GM23248 (cell line): ENCODE measurements at places on chromosomes 12 and 14. TPM values are rescaled to one million over a fixed set of nuclear protein-coding genes. Genes with fewer than 3 reads are reported as not detected.

Gene KRT85
- total RNA-seq, result not detected in 2 replicates

Gene VWF
- not detected in 2 replicates for total RNA-seq

GRCh38 chr12:38907201-38907923 lies 2.0 kb upstream of the CPNE8 start:
- no peak overlapping the region for H3K27ac ChIP-seq
- peak overlapping the region; percentile 83 for H3K4me3 ChIP-seq
- no peaks in the 10 kb centered on the region for H3K4me1 ChIP-seq
- no peaks in the 10 kb centered on the region for H3K36me3 ChIP-seq

- peaks cover 8% of the 10 kb centered on the region; the same call in 1 of the 2 replicates for H3K4me1 ChIP-seq
- H3K4me3 ChIP-seq, result no peak overlapping the region
- peak; percentile 47 for DNase-seq
- H3K27me3 ChIP-seq, result no peaks in the 10 kb centered on the region
Observed at GRCh38 chr12:29700761-29701481, 82.8 kb downstream of the TMTC1 start.

- H3K36me3 ChIP-seq, result no peaks in the 10 kb centered on the region
- no peak overlapping the region for H3K27ac ChIP-seq
- DNase-seq, result peak; percentile 34
- H3K27me3 ChIP-seq, result no peaks in the 10 kb centered on the region
- peaks cover 5% of the 10 kb centered on the region for H3K4me1 ChIP-seq
- no peak overlapping the region for H3K4me3 ChIP-seq
Observed at GRCh38 chr14:99041141-99041819, 230.7 kb downstream of the BCL11B start.

DNA sequence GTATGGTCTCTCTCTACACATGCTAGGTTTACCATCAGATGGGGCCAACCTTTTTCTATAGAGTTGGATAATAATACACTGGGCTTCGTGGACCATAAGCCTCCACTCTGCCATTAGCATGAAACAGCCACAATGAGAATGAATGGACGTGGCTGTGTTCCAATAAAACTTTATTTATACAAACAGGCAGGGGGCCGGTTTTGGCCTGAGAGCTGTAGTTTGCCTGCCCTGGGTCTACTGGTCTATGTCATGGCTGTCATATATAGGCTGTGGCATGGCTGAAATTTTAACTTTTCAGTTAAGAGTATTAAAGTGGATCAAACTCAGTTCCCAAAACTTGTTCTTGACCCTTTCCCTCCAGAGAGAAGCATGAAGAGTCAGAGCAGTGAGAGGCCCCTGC lies 120.3 kb upstream of the MYL2 start:
- H3K27ac ChIP-seq, result no peak overlapping the region
- no peaks in the 10 kb centered on the region for H3K4me1 ChIP-seq
- H3K27me3 ChIP-seq, result peaks cover 37% of the 10 kb centered on the region
- no peak for DNase-seq
- no peaks in the 10 kb centered on the region for H3K36me3 ChIP-seq
